ENCODE measurements at places on chromosomes 7 and 10.

- DNase-seq, result no peak
These were observed 43.1 kb downstream of the KLF6 start for GRCh38 chr10:3741688-3742461.

- DNase-seq, result no peak
These were observed 321.0 kb downstream of the TCERG1L start for GRCh38 chr10:130990486-130990885.

DNA sequence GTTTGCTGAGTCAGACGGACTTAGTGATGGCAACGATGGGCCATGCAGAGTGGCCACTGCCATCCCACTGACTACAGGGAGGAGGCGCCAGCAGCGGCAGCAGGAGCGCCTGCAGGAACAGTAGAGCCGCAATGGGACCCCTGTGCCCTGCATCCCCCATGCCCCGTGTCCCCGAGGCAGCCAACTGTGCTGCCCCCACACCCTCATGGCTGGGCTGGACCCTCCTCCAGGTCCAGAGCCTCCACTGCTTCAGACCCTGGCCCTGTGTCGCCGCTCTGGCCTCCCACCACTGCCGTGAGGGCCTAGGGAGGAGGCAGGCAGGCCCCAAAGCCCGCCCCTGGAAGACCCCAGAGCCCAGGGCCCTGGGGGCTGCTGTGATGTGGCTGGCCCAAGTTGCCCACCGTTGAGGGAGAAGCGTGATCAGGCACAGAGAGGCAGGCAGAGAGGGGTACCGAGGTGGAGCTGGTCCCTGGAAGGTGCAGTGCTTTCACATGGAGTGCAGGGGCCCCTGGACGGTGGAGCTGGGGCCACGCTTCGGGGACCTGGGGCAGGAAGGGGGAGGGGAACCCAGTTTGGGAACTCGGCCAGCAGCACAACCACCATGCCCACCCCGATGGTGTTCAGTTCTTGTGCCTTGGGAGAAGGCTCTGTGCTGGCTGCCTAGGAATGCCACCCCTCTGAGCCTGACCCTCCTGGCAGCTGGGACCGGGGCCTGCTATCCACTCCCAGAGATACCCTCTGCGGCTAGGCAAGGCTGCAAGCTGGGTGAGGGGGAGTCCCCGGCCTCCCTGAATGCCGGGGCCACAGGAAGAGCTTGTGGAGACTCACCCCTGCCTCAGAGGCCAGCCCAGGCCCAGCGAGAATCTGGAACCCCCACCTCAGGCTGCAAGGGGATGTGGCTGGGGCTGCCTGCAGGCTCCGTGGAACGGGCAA is 32.6 kb downstream of the DKK1 start:
- no peak for DNase-seq

DNA sequence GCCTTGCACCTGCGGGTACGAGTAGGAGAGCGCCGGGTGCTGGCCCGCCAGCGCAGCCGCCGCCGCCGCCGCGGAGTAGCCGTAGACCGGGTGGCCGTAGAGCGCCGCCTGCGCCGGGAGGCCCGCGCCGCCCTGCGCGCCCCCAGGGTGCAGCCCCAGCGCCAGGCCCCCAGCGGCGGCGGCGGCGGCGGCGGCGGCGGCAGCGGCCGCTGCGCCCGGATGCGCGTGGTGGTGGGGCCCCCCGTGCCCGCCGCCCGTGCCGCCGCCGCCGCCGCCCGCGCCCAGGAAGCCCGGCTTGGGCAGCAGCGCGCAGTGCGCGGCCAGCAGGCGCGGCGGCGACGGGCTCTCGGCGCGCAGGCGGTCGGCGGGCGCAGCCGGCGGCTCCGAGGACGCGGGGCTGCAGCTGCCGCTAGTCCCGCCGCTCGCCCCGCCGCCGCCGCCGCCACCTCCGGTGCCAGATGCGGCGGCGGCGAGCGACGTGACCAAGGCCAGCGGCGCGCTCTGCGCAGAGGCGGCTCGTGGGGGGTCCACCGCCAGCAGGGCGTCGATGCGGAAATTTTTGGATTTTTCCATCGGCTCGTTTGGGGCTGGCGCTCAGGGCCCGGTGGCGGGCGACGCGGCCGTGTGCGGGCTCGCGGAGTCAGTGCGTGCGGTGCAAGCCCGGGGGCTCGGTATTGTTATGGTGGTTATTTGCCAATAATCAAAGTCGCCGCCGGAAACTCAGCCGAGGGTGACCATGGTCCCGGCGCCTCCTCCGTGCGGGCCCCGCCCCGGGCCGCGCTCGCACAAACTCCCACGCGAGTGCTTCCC is 480 bp downstream of the MNX1 start:
- no peak for DNase-seq

- no peak for DNase-seq
These were observed 113.2 kb downstream of the ACTR3B start for GRCh38 chr7:152872745-152873118.

GRCh38 chr7:82393840-82394220 is 49.7 kb downstream of the CACNA2D1 start:
- DNase-seq, result no peak

GRCh38 chr10:96840841-96841518 is 8.9 kb downstream of the LCOR start:
- DNase-seq, result no peak

DNA sequence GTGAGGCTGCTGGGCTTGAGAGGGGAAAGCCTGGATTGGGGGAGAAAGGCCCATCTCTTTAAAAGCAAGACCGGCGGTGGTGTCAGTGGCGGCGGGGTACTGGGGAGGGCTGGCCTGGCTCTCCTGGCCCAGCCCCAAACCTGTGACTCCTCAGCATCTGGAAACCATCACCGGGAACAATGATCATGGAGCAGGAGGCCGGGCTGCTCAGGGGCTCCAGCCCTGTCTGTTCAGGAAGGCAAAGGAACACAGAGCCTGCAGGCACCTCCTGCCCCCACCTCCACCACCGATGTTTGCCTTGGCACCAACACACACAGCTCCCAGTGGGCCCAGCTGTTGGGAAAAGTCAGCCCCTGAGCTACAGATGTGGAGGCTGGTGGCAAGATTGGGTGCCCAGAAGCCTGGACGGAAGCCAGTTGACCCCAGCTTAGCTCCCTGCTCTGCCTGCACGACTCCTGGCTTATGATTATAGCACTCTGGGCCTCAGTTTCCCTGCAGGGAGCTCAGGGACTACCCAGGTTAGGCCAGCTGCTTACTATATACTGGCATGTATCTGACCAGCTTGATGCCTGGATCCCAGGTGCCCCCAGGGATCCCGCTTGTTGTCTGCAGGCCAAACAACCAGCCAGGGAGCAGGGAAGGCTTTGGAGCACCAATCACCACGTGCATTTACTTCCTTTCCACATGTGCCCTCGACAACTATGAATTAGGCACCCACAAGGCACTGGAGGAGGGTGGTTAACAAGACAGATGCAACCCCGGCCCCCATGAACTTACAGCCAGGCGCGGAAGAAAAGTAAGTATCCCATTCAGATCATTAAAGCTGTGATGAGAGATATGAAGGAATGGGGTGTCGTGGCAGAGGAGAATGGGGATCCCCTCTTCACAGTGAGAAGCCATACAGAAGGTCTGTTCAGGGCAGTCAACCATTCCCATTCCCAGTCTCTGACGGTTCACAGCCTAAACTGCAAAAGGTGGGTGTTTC is 37.3 kb downstream of the ZCCHC24 start:
- DNase-seq, result no peak

GRCh38 chr10:46992803-46993561 is 81.8 kb downstream of the PTPN20 start:
- DNase-seq, result no peak

DNA sequence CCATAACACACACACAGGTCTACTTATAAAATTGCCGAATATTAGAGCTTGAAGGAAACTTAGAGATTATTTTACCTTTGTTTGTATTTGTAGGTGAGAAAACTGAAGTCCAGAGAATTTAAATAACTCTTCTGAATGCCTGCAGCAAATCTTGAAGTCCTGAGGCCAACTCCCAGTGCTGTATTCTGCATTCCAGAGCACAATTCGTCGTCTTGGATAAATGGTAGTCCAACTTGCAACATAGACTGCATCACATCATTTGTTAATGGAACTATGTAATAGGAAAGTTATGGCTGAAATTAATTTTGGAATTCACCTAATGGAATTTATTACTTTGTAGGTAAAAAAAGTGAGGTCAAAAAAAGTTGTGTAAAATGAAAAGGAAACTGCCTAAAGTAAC is 37.3 kb upstream of the SEMA3D start:
- no peak for DNase-seq

DNA sequence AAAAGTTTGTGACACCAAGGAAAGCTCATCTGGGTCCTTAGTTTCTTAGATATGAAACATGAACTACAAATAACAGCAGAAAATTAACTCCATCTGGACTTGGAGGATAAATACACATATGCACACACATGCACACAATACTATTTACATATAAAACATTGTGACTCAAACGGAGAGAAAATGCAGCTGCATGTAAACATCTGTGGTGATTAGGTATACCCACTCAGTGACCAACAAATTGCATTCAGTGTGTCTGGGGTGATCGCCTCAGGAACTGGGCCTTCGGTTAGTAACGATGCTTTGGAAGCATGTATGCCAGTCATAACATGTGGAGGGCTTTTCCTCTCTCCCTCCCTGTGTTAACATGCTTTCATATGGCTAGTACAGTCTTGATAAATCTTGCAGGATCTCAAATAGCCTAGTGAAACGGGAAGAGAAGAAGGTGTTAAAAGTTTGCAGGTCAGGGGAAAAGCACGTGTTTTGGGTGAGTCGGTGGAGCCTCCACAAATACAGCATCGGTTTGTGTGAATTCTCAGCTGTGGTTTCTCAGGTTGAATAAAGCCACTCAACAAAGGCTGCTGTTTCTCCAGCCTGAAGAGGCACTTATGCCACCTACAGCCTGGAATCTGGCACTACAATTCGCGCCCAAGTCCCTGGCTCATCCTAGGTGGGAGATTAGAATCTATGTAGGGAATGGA is 8.7 kb upstream of the GLRX3 start:
- peak; percentile 21 for DNase-seq

GRCh38 chr7:142134909-142135308 is 23.4 kb downstream of the MGAM2 start:
- no peak for DNase-seq

- DNase-seq, result no peak
These were observed 6.6 kb downstream of the DMBT1 start for GRCh38 chr10:122567056-122567660.

- no peak for DNase-seq
These were observed 5.5 kb upstream of the CDHR1 start for GRCh38 chr10:84188815-84189214.

DNA sequence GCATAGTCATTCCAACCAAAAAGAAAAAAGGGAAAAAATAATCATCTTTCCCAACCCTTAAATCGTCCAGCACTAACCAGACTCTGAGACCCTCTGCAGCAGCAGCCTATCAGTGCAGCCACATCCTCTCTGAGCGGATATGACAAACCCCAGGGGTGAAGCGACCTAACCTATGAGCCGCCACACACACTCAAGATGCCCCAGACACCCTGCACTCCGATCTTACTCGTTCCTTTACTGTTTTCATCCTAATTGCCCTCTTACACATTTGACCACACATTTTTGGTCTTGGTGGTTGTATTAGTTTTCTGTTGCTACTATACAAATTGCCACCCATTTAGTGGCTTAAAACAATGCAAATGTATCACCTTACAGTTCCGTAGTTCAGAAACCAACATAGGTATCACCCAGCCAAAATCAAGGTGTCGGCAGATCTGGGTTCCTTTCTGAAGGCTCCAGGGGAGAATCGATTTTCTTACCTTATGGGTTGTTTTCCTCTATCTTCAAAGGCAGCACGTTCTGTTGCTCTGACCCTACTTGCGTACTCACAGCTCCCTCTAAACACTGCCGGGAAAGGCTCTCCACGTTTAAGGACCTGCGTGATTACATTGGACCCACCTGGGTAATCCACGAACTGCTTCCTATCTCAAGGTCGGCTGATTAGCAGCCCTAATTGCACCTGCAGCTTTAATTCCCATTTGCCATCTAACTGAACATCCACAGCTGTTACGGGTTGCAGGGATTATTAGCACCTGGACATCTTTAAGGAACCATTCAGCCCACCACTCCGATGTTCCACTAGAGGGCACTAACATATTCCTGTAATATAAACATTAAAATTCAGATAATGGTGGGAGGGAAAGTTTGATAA is 37.3 kb upstream of the PRSS1 start:
- no peak for DNase-seq

DNA sequence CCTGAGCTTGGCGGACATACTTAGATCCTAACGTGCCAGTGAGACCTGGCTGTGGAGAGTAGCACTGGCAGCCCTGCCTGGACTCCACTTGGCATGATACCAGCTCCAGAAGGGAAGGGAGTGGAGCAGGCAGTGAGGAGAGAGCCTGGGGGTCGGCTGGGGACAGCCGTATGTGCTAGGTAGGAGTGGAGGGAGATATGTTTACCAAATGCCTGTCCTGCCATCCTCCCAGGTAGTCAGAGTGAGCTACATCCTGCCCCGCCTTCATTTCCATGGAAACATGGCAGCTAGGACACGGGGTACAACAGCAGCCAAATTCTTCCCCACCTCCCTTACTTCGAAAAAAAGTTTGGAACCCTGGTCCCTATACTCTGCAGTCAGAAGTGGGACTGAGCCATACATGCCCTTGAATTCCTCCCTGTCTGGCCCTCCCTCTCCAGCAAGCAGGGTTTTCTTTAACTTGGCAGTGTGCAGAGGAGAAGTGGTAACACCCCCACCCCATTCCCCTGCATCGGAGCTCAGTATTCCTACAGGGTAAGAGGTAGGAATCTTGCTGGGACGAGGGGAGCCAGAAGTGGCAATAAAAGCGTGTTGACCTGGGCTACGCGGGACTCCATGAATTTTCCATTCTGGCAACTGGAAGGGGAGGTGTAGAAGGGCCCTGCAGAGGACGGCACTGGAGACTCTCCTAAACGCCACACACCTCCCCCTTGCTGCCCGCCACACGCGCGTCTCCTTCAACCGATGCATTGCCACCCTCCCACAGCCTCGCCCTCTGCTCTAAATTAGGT is 20.0 kb upstream of the SMO start:
- DNase-seq, result no peak

- no peak for DNase-seq
These were observed 52.7 kb downstream of the EEPD1 start for GRCh38 chr7:36205803-36206202.

- DNase-seq, result peak; percentile 78
These were observed 46.7 kb downstream of the MICALL2 start for GRCh38 chr7:1412322-1413261.

- DNase-seq, result no peak
These were observed 134.4 kb upstream of the FAM3C start for GRCh38 chr7:121530227-121531174.

- DNase-seq, result peak; percentile 14
These were observed 4.5 kb downstream of the KAZALD1 start for GRCh38 chr10:101066146-101066895.

DNA sequence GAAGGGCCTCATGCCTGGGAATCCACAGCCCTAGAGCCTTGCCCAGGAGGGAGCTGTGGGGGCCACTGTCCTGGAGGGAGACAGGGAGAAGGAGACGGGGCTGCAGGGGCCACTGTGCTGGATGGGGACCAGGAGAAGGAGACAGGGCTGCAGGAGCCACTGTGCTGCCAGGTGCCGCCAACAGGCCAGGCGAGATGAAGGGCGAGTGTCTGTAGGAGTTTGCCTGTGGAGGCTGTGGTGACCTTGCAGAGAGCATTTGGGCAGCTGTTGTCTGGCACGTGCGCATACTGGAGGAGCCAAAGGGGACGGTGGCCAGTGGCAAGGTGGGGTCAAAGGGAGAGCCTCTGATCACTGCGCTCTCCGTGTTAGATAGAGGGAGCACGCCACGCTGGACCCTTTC is 79.2 kb downstream of the NKX6-2 start:
- no peak for DNase-seq

All from stimulated activated CD4-positive, alpha-beta T cell treated with anti-CD3 and anti-CD28 coated beads, Interleukin-15, amount 100 ng/mL, for 1 hour (primary cell).